ENCODE measurements at places on chromosomes 4 and X. TPM values are rescaled to one million over a fixed set of nuclear protein-coding genes. Genes with fewer than 3 reads are reported as not detected.

- no peak overlapping the region for H3K27ac ChIP-seq
- no peaks in the 10 kb centered on the region for H3K27me3 ChIP-seq
- no peak overlapping the region for H3K4me3 ChIP-seq
- H3K36me3 ChIP-seq: no peaks in the 10 kb centered on the region
- no peak for DNase-seq
- 0 out of 2 replicates have a peak, but pooled peaks cover 3% of the 10 kb centered on the region for H3K4me1 ChIP-seq
Observed at GRCh38 chr4:69497076-69497475, 1.4 kb upstream of the UGT2B4 start.

- H3K4me1 ChIP-seq: no peaks in the 10 kb centered on the region
- no peak overlapping the region for H3K27ac ChIP-seq
- no peaks in the 10 kb centered on the region for H3K27me3 ChIP-seq
- no peaks in the 10 kb centered on the region for H3K36me3 ChIP-seq
- no peak overlapping the region for H3K4me3 ChIP-seq
Observed at GRCh38 chr4:148375584-148375983, 66.6 kb downstream of the NR3C2 start.

CENPVL3 gene
- 3.3 TPM for total RNA-seq

- H3K27me3 ChIP-seq: peaks cover 43% of the 10 kb centered on the region
- H3K36me3 ChIP-seq: no peaks in the 10 kb centered on the region
- H3K4me3 ChIP-seq: no peak overlapping the region
- H3K4me1 ChIP-seq: no peaks in the 10 kb centered on the region
- DNase-seq: no peak
Observed at GRCh38 chr4:4941751-4942150, 77.5 kb downstream of the CYTL1 start.

GRCh38 chr4:11119474-11119873 is 309.2 kb downstream of the HS3ST1 start:
- H3K27me3 ChIP-seq: peaks cover 7% of the 10 kb centered on the region
- H3K4me1 ChIP-seq: peaks cover 6% of the 10 kb centered on the region
- no peak overlapping the region for H3K4me3 ChIP-seq
- DNase-seq: no peak
- no peak overlapping the region for H3K27ac ChIP-seq

FDCSP gene
- total RNA-seq: not detected

DNA sequence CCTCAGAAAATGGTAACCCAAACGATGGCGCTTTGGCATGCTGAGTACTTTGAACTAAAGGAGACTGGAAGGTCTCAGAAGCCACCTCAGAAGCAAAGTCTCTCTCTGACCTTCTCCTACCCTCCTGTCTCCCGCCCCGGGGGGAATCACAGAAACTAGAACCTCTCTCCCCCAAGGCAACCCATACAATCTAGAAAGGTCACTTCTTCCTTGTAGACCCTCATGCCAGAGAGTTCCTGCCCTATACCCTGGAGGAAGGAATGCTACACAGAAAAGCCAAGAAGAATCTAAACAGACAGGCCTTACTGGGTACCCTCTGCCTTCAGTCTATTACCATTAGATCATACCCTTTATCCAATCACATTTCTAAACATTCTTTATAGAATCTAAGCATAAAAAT is 8.5 kb downstream of the PLAC1 start:
- no peaks in the 10 kb centered on the region for H3K4me1 ChIP-seq
- no peak overlapping the region for H3K4me3 ChIP-seq
- H3K27me3 ChIP-seq: no peaks in the 10 kb centered on the region
- H3K27ac ChIP-seq: no peak overlapping the region
- DNase-seq: no peak

GRCh38 chr4:139711461-139711860 is 45.8 kb downstream of the MGST2 start:
- peaks cover 10% of the 10 kb centered on the region for H3K36me3 ChIP-seq
- no peak overlapping the region for H3K27ac ChIP-seq
- no peak for DNase-seq
- H3K27me3 ChIP-seq: peaks cover 60% of the 10 kb centered on the region

TAF7L gene
- total RNA-seq: 0.17 TPM

- H3K36me3 ChIP-seq: no peaks in the 10 kb centered on the region
- no peak for DNase-seq
Observed at GRCh38 chr4:73674451-73674919, 54.2 kb upstream of the RASSF6 start.

DNA sequence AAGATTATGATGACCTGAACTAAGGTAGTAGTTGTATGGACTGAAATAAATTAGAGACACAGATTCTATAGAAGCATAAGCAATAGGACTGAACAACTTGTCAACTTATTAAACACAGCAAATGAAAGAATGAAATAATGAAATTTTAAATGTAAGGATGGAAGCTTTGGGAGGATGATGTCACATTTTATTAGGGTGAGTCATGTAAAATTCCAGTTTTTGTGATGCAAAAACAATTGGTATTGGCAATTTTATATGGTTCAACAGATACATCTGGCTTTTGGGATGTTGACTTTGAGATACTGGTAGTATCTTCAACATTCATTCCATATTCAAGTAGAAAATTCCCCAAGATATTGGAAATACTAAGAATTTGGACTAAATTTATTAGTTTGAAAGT is 72.7 kb upstream of the IL15 start:
- H3K36me3 ChIP-seq: no peaks in the 10 kb centered on the region
- H3K4me3 ChIP-seq: no peak overlapping the region
- DNase-seq: no peak
- no peaks in the 10 kb centered on the region for H3K27me3 ChIP-seq
- H3K27ac ChIP-seq: no peak overlapping the region
- H3K4me1 ChIP-seq: peaks cover 5% of the 10 kb centered on the region

DDIT4L gene
- 4.9 TPM for total RNA-seq

DNA sequence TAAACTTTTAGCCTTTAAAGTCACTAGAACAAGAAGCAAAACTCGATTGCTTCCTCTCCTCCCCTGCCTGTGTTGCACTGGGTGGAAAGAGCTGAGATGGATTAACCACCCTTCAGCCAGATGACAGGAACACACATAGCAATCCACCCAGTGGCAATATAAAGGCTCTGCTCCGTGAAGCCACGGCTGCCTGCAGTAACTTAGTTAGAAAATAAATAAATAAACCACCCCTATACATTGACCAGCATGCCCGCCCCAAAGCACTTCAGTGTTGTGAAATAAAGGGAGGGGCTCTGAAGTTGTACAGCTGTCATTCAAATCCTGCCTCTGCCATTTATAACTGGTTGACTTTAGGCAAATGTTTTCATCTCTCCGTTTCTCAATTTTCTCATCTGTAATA is 217.1 kb upstream of the LDB2 start:
- no peak overlapping the region for H3K4me3 ChIP-seq
- H3K27me3 ChIP-seq: no peaks in the 10 kb centered on the region
- H3K4me1 ChIP-seq: peaks cover 22% of the 10 kb centered on the region

NSUN7 gene
- total RNA-seq: 28.9 TPM

HEPH gene
- 31.7 TPM for total RNA-seq

GRCh38 chr4:186606591-186606992 is 51.2 kb upstream of the MTNR1A start:
- no peak overlapping the region for H3K4me3 ChIP-seq
- DNase-seq: no peak
- no peak overlapping the region for H3K27ac ChIP-seq

DNA sequence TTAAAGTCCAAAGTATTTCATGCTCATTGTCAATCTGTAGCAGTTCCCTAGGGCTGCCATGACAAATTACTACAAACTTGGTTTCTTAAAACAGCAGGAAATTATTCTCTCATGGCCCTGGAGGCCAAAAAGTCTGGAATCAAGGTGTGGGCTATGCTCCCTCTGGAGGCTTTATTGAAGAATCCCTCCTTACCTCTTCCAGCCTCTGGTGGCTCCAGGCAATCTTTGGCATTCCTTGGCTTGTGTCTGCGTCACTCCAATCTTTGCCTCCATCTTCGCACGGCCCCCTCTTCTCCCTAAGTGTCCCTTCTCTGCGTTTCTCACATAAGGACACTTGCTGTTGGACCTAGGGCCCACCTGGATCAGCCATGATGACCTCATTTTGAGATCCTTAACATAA is 170.4 kb downstream of the SMIM20 start:
- H3K4me3 ChIP-seq: no peak overlapping the region
- H3K27ac ChIP-seq: no peak overlapping the region
- H3K27me3 ChIP-seq: no peaks in the 10 kb centered on the region
- no peak for DNase-seq
- no peaks in the 10 kb centered on the region for H3K36me3 ChIP-seq

GRCh38 chr4:159516556-159517140 is 413.8 kb downstream of the RAPGEF2 start:
- peaks cover 7% of the 10 kb centered on the region for H3K36me3 ChIP-seq
- no peak for DNase-seq
- H3K27ac ChIP-seq: no peak overlapping the region
- no peak overlapping the region for H3K4me3 ChIP-seq
- H3K4me1 ChIP-seq: no peaks in the 10 kb centered on the region
- no peaks in the 10 kb centered on the region for H3K27me3 ChIP-seq

DNA sequence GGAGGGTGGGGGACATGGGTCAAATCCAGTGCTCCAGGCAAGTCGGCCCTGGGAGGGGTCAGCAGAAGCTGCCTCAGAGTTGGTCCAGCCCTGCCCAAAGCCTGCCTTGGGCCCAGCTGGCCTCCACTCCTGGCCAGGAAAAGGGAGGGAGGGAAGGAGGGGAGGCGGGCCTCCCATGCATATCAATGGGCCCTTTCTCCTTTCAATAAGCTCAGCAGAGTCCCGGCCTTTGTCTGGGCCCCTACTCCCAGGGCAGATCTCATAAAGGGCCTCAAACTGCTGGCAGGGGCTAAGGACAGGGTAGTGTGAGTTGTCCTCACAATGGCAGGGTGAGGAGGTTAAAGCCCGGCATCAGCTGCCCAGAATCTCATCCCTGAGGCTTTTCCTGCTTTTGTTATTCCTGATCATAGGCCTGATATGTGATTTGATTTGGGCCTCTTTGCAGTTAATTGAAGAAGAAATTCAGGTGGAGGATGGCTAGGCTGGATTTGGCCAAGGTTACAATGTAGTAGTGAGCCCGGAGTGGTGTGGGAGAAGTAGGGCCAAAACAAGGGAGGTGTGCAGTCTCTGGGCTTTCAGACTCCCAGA is 121.1 kb upstream of the ATP6AP2 start:
- H3K27ac ChIP-seq: no peak overlapping the region
- H3K36me3 ChIP-seq: peaks cover 4% of the 10 kb centered on the region
- H3K27me3 ChIP-seq: peaks cover 8% of the 10 kb centered on the region
- no peak overlapping the region for H3K4me3 ChIP-seq
- peaks cover 20% of the 10 kb centered on the region for H3K4me1 ChIP-seq

GRCh38 chr4:38373375-38373774 is 290.6 kb upstream of the KLF3 start:
- H3K36me3 ChIP-seq: peaks cover 3% of the 10 kb centered on the region
- no peak overlapping the region for H3K4me3 ChIP-seq
- no peaks in the 10 kb centered on the region for H3K4me1 ChIP-seq
- no peak overlapping the region for H3K27ac ChIP-seq
- no peaks in the 10 kb centered on the region for H3K27me3 ChIP-seq
- DNase-seq: no peak

CFAP299 gene
- not detected for total RNA-seq

DNA sequence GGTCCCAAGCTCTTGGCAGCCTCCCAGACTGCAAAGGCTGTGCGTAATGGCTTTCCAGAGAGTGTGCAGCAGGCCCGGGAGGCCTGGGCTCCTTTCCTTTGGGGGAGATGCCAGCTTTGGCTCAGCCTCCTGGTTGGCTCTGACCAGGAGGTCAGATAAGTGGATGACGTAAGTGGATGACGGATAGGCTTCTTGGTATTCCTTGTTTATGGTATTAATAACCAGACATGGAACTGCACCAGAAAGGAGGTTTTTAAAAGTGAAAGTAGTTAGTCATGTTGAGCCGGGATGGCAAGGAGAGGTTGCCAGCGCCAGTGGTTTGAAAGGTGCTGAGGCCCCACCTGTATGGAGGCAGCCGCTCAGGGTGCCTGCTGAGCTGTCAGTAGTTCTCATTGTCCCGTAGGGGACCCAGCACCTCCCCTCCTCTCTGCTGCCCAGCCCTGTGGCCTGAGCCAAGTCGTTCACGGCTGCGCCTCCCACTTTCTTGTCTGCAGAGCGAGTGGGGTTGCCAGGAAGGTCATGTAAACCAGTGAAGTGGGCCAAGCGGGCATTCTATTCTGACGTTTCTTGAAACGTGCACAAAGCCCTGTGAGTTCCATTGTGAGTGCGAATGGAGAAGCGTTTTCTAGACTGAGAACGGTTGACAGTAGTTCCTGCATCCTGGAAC is 28.7 kb upstream of the STOX2 start:
- no peak overlapping the region for H3K4me3 ChIP-seq
- H3K4me1 ChIP-seq: peaks cover 15% of the 10 kb centered on the region
- no peak overlapping the region for H3K27ac ChIP-seq
- H3K27me3 ChIP-seq: peaks cover 7% of the 10 kb centered on the region
- H3K36me3 ChIP-seq: no peaks in the 10 kb centered on the region

DNA sequence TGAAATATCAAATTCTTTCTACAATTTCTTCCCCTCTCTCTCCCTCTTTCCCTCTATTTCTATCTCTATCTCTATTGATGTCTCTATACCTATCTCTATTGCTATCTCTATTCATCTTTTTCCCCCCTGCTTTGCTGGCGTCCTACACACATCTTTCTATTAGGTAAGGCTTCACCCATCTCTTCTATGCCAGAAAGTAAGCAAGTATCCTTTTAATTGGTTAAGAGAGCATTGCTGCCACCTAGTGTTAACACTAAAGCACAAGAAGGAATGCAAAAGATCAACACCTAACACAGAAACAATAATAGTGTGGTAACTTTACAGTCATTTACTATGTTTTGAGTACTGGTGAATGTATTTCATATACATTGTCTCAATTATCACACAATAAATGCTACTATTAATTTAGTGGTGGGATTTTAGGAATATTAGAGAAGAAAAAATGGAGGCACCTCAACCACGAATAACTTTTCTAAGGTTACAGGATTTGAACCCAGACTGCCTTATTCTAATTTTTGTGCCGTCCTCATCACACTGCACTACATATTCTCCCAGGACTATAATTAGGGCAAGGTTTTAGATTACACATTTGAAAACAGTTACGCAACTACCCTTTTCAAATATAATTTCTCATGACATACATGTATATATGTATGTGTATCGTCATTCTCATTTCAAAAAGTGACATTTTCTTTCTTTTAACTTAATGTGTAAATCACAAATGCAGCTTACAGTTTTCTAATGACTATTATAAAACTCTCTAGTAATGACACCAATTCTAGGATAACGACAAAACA is 3.7 kb upstream of the C4orf36 start:
- no peak overlapping the region for H3K4me3 ChIP-seq
- H3K4me1 ChIP-seq: peaks cover 15% of the 10 kb centered on the region
- no peaks in the 10 kb centered on the region for H3K36me3 ChIP-seq
- no peak for DNase-seq
- no peak overlapping the region for H3K27ac ChIP-seq

SCD5 gene
- total RNA-seq: 4.9 TPM

- H3K4me1 ChIP-seq: peaks cover under 1% of the 10 kb centered on the region
- DNase-seq: no peak
- H3K4me3 ChIP-seq: no peak overlapping the region
- no peak overlapping the region for H3K27ac ChIP-seq
- H3K36me3 ChIP-seq: peaks cover 19% of the 10 kb centered on the region
- no peaks in the 10 kb centered on the region for H3K27me3 ChIP-seq
Observed at GRCh38 chr4:109708990-109709389, 5.7 kb upstream of the CASP6 start.

- H3K4me3 ChIP-seq: peak overlapping the region; percentile 56
- no peak for DNase-seq
- H3K4me1 ChIP-seq: no peaks in the 10 kb centered on the region
- H3K27ac ChIP-seq: no peak overlapping the region
- no peaks in the 10 kb centered on the region for H3K36me3 ChIP-seq
Observed at GRCh38 chrX:37846558-37846933, 825 bp downstream of the DYNLT3 start.
